ENCODE measurements at places on chromosomes 13 and 19.
A peak's percentile ranks its signal among the peaks of the same experiment; 100 is the strongest.

GRCh38 chr13:81540777-81541176 lies 1199.9 kb upstream of the SPRY2 start:
- no peak for DNase-seq

GRCh38 chr19:18487576-18488402 lies 34.1 kb downstream of the ELL start:
- DNase-seq, result no peak

- no peak for DNase-seq
Observed at GRCh38 chr19:14433554-14434501, 722 bp downstream of the PKN1 start.

- DNase-seq, result no peak
Observed at GRCh38 chr13:29624997-29625396, 29.5 kb upstream of the SLC7A1 start.

GRCh38 chr19:42125536-42125935 lies 6.7 kb downstream of the POU2F2 start:
- no peak for DNase-seq

- peak; percentile 10 for DNase-seq
Observed at GRCh38 chr13:76383676-76384461, 502.3 kb downstream of the KCTD12 start.

DNA sequence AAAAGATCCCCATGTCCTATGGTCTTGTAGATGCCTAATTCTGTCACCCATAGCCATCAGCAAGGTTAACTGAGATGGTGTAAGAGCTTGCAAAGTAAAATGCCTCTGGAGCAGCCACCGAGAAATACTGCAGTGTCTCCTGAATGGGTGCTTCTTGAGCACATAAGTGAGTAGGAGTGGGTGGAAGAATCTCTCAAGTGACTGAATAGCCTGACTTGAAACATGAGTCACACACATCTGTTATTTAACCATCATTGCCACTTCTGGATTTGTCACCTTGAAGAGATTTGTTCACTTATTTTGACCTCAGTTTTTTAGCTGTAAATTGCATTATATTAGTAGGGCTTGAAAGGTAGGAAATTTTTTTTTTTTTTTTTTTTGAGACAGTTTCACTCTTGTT lies 2.3 kb downstream of the ZNF714 start:
- peak; percentile 26 for DNase-seq

GRCh38 chr19:48716562-48717291 lies 2.8 kb downstream of the MAMSTR start:
- DNase-seq, result no peak

GRCh38 chr13:59374691-59375090 lies 789.0 kb downstream of the DIAPH3 start:
- peak; percentile 5 for DNase-seq

DNA sequence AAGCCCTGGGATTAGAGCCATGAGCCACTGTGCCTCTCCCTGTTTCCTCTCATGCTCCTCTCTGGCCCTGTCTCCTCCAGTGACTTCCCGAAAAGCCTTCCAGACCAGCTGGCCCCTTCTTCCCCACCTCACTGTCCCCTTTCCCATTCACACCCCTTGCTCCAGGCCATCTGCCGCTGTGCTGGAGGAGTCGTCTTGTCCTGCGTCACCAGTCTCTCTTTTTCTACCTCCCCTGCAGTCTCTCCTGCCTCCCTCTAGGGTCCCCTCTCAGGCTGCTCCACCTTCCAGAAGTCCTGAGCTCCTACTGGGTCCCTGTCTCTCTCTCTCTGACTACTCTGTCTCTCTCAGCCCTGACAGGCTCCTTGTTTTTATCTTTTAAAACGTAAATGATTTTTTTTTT lies 5.3 kb upstream of the FFAR1 start:
- DNase-seq, result no peak

DNA sequence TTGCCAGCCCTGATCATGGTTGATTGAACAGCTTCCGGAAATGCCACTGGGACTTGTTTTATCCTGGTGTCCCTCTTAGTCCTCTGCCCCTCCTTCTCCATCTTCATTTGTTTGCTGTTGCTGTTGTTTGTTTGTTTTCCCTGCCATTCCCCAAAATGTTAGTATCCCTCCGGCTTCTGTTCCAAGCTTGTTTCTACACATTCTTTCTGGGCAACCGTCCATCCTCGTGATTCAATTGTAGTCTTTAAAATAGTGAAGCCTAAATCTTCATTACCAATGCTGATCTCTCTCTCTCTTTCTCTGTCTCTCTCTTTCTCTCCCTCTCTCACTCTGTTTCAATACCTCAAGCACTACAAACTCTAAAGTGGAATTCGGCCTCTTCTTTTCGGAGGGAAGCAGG lies 649.3 kb upstream of the ARGLU1 start:
- no peak for DNase-seq

- no peak for DNase-seq
Observed at GRCh38 chr19:18577365-18577914, 5.8 kb downstream of the UBA52 start.

DNA sequence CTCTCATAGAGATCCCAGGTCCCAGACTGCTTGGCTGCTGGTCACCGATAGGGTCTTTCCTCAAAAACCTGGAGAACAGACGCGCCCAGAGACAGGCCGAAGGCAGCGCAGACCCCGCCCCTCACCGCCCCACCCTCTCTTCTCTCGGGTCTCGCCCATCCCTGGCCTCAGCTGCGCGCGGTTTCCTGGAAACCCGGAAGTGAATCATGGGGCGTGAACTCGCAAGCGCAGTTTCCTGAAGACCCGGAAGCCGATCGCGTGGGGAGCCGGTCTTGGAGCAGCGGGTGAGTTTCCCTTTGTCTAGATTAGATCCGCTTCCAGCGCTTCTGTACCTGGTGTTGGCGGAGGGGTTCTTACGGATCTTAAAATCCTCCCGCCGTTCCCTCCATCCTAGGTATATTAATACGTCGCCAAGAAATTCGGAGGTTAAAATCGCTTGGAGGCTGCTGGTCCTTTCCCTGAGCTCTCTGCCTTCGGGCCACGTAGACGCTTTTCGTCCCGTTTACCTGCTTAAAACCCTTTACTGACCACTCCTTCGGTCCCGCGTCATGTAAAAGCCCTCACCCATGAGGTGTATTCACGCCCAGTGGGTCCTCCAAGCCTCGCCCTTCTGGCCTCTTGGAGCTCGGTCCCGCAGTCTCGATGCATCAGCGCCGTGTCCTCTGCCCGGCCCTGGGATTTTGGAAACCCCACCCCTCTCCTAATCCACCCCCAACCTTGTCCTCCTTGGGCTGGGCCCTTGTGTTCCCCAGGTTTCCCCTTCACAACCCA lies at the start of gene ZNF578:
Gene ZNF578, plus strand, starts transcription at position 230 of the 771 bp plus-strand sequence. CDS start 48,293 bp downstream, outside the sequence.
- no peak for DNase-seq

GRCh38 chr19:16035601-16036297 lies 40.5 kb upstream of the TPM4 start:
- no peak for DNase-seq

DNA sequence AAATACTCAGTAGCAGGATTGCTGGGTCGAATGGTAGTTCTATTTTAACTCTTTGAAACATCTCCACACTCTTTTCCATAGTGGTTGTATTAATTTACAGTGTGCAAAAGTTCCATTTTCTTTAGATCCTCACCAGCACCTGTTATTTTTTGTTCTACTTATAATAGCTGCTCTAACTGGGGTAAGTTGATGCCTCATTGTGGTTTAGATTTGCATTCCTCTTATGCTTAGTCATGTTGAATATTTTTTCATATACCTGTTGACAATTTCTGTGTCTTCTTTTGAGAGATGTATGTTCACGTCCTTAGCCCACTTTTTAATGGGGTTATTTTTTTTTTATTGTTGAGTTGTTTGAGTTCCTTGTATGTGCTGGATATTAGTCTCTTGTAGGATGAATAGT lies 144.6 kb downstream of the NBEA start:
- no peak for DNase-seq

DNA sequence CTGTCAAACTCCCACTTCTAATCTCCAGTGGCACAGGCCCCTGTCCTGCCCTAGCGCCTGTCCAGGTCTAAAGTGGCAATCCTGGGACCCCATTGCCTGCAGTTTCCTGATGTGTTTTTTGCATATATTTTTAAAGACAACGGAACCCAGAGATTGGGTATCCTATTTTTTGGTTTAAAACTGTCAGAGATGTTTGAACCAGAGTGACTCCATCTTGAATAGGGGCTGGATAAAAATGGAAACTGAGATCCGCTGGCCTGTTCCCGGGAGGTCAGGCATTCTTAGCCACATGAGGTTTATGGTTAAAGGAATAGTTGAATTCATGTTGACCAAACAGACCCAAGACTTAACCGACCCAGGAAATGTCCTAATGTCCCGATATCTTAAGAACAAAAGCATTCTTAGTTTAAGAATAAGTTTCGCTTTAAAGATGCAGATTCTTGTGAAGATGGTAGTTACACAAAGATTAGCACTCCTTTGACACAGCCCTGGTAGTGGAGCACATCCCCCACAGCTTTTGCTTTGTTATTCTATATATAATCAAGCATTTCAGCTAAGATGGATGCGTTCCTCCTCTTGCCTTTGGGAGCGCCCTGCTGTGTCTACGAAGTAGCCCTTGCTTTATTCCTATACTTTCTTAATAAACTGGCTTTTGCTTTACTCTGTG lies 332.1 kb downstream of the UQCRFS1 start:
- DNase-seq, result no peak

- DNase-seq, result peak; percentile 10
Observed at GRCh38 chr19:53311044-53311443, 22.5 kb upstream of the ZNF845 start.

DNA sequence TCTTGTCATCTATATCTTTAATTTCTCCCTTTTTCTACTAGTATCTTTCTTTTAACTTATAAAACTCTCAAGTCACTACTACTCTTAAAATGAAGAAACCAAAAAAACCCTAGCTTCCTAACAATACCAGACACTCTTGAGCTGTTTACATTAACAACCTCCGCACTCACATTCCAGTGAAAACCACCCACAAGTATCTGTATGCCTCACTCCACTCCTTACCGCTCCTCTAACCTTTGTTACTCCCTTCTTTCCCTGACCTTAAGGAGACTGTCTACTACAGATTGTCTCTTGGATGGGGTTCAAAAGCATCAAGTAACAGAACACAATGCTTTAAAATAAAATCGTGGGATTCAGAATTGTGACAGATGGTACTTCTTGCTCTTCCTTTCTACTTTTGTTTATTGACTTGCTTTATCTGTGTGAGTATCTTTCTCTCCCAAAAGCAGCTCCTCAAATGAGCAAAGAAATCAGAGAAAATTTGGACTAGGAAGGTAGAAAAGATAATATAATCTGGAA lies 110.0 kb upstream of the FBXL3 start:
- DNase-seq, result no peak

DNA sequence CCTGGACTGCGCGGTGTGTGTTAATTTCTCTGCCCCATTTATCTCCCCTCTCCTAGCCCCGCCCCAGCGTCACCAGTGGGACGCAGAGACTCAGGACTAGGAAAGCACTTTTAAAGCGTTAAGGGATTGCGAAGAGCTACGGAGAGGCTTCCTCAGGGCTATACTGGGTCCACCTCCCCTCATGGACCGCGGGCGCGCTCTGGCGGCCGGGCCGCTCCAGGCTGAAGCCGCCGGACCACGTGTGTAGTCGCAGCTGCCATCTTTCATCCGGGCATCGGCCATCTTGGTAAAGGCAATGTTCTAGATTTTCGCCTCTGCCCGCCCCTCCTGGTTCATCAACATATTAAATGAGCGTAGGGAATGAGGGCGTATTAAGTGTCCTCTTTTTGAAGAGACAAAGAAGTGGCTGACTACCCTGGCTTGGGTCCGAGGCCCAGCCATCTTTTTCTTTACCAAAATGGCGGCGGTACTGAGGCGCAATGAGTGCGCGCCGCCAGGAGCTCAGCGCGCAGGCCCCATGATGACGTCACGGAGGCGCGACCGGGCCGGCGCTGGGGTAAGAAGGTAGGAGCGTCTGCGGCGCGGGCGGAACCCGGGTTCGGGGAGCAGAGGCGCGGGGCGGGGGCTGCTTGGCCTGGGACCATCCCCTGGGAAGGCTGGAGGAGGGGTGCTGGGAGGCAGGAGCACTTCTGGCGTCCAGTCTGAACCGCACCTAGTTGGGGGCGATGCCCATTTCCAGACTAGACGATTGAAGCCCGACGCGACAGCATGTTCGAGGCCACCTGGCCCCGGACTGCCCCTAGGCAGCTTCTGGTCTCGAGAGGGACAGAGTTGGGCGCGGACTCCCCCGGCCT lies at the start of gene CCDC124:
Gene CCDC124, plus strand, starts transcription at position 531 of the 854 bp plus-strand sequence. CDS start 3,406 bp downstream, outside the sequence.
- peak; percentile 97 for DNase-seq

DNA sequence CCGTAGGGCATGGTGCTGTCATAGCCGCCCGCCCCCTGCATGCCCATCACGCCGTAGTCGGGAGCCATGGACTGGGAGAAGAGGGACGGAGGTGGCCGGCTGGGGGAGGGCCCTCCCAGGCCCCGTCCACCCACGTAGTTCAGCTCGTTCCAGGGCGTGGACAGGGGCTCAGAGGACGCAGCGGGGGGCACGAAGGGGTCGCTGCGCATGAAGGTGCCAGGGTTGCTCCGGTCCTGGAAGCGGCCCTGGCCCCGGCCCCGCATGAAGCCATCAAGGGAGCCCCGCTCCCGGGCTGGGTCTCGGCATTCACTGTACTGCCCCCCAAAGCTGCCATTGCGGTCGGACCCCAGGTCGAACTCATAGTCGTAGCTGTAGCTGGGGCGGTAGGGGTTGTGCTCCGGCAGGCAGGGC lies 6.7 kb downstream of the AKAP8 start:
- DNase-seq, result no peak

DNA sequence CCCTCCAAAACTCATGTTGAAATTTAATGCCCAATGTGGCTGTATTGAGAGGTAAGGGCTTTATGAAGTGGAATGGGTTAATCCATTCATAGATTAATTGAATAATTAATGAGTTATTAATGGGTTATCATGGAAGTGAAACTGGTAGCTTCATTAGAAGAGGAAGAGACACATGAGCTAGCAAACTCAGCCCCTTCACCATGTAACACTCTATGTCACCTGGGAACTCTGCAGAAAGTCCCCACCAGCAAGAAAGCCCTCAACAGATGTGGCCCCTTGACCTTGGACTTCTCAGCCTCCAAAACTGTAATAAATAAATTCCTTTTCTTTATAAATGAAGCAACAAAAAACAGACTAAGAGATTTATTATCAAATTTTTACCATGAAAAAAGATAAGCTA lies 223.5 kb downstream of the KLF12 start:
- DNase-seq, result no peak

DNA sequence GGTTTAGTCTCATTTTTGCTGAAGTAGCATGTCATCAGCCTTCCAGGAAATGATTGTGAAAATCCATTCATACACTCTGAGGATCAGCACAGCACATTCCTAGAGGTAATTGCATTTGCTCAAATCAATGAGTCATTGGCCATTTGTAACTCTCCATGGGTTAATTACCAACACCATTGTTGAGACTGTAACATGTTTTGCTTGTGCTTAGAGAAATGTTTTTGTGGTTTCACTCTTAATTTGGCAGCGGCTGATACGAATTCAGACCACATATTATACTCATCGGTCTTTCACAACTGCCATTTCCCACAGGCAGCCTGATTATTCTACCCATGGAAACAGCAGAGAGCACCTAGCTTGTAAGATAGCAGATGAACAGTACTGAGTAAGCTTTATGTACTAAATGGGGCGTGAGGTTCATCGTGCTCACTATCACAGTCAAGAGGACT lies 110.3 kb downstream of the NHLRC3 start:
- peak; percentile 66 for DNase-seq

Data from MV-4-11 (cell line).